C1 segment of cervical spinal cord (tissue), 14 donors: ENCODE measurements at places on chromosomes 6 and 20.

DNA sequence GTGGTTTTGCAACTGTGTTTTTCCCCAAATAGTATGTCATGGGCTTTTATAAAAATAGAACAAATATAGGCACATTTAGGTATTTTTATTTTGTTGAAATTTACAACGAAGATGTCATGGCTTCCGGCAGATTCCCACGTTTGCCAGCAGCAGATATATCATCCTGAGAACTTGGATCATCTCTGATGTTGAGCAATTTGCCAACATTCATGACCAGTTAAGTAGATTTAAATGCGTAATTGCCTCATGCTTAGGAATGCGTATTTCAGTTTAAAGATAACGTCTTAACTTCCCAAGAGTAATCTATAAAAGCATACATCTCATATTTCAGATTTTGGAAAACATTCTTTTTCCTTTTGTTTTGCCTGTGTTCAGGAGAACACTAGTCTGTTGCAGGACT lies 457.8 kb downstream of the QKI start:
- no peak for DNase-seq

DNA sequence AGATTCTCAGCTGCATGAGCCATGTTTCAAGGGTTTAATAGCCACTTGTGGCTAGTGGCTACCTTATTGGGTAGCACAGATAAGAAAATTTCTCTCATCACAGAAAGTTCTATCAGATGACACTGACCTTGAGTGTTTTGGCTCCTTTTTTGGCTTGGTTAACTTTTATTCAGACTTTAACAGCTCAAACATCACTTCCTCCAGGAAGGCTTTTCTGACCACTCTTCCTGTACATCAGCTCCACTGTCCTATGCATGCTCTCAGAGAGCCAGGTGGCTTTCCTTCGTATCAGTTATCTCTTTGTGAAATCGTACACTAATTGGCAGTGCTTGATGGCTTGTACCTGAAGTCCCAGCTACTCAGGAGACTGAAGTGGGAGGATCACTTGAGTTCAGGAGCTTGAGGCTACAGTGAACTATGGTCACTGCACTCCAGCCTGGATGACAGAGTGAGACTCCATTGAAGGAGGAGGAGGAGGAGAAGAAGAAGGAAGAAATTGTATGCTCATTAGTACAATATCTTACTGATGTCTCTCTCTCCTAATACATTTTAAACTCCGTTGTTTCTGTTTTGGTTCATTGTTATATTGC lies 10.7 kb downstream of the MAFB start:
- no peak for DNase-seq

DNA sequence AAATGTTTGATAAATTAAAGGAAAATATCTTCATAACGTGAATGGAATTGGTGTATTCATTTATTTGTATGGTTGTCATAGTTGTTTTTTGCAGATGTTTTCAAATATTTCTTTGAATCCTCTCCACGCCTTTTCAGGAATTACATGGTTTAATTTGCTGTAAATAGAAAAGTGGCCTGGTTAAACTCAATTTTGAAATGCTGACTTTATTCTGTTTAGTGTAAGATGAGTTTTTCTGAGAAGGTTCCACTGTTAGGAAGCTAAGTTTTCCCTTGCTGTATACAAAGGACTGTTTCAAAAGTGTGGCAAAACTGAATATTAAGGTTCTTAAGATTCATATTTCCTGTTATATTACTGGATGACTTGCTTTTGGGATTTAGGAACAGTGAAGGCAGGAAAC lies 503 bp upstream of the ZC2HC1B start:
- no peak for DNase-seq

DNA sequence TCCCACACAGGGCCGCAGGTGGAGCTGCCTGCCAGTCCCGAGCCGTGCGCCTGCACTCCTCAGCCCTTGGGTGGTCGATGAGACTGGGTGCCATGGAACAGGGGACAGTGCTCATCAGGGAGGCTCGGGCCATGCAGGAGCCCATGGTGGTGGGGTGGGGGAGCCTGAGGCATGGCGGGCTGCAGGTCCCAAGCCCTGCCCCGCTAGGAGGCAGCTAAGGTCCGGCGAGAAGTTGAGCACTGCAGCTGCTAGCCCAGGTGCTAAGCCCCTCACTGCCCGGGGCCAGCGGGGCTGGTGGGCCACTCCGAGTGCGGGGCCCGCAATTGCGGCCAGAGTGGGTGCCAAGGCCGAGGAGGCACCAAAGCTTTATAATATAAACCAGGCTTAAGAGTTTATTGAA lies 479.7 kb downstream of the MMUT start:
- no peak for DNase-seq

GRCh38 chr20:37071481-37071911 lies 24.3 kb downstream of the RBL1 start:
- DNase-seq, result no peak

DNA sequence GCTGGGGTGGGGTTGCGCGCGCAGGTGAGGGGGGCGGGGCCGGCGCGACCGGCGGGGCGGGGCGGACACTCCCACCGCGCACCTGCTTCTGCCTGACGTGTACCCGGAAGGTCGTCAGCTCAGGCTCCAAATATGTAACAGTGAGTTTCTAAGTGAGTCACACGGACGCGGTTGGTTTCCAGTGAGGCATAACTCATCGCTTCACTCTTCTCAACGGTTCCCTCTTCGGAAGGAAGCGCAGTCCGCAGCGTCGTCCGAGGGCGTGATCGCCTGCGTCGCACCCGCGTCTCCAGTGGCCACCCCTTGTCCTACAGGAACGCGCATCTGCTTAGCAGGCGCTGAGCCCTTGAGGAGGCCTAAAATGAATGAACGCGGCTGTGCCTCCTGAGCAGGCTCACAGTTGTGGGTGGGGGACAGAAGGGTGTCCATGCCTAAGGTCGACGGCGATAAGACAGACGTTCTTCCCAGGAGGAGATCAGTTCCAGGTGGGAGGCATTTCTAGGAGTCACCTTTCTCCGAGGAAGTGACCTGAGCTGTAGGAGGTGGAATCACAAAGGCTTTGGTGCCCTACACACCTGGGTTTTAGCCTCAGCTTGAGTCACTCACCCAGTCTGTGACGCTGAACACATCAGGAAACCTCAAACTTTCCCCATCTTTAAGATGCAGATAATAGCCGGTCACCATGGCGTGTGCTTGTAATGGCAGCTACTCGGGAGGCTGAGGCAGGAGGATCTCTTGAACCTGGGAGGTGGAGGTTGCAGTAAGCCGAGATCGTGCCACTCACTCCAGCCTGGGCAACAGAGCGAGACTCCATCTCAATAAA lies 50.9 kb upstream of the EZR start:
- DNase-seq, result no peak

GRCh38 chr6:47109281-47109680 lies 67.1 kb upstream of the ADGRF1 start:
- no peak for DNase-seq

- peak; percentile 54 for DNase-seq
These were observed 26.5 kb upstream of the EMILIN3 start for GRCh38 chr20:41392871-41393704.

GRCh38 chr6:106060167-106060566 lies 26.0 kb upstream of the PRDM1 start:
- DNase-seq, result no peak

DNA sequence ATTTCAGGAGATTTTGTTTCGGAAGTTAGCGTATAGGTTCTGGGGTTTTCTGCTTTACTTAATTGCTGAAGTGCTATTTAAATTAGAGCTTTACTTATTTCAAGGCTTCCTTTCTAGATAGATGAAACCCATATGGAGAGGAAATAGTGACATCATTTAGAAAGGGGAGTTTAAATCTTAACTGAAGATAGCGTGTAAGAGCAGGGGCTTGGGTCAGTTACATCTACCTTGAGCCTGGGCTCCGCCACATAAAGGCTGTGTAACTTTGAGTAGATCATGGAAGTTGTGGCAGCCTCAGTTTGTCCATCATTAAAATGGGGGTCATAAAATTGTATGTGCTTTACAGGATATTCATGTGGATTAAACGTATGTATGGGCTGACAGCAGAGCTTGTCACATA lies 4.7 kb downstream of the CDS2 start:
- DNase-seq, result no peak

GRCh38 chr6:75326557-75327258 lies 42.1 kb upstream of the TMEM30A start:
- no peak for DNase-seq

GRCh38 chr6:33088258-33088930 lies 12.6 kb downstream of the HLA-DPB1 start:
- DNase-seq, result no peak

- DNase-seq, result no peak
These were observed 531.9 kb upstream of the MAN1A1 start for GRCh38 chr6:119881416-119881815.

DNA sequence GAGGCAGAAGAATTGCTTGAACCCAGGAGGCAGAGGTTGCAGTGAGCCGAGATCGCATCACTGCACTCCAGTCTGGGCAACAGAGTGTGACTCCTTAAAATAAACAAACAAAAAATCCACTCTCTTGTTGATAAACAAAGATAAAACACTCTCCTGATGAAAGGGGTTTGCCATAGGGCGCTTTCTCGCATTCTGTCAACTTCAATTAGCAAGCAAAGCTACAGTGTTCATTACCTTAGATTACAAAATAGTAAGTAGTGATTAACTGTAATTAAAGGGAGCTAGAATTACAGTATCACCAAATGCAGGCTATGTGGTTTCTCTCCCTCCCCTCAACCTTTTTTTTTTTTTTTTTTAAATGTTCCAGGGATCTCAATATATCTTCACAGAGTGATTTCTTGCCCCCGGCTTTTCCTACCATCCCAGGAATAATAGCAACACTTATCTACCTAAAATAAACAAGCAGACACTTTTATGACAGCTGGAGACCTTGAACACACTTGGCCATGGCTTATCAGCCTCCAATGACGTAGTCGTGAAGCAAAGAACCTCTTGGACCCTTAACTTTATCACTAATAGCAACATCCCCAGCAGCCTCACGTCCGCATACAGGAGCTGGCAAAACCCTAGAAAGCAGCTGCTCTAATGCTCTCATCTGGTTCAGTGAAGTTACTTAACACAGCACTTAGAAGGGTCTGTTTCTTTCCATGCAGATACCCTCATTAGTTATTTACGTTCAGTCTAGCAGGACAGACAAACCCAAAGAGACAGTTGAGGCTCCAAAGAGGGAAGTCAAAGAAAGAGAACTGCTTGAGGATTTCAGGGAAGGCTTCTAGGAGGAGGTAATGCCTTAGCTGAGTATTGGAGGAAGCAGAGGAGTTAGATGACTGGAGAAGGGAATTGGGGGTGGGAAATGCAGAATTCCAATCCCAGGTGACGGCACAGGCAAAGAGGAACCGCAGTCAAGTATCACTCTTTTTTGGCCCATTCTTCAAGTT lies 37.9 kb upstream of the NEDD9 start:
- DNase-seq, result no peak

GRCh38 chr6:6997263-6998193 lies 110.2 kb upstream of the RREB1 start:
- DNase-seq, result no peak

DNA sequence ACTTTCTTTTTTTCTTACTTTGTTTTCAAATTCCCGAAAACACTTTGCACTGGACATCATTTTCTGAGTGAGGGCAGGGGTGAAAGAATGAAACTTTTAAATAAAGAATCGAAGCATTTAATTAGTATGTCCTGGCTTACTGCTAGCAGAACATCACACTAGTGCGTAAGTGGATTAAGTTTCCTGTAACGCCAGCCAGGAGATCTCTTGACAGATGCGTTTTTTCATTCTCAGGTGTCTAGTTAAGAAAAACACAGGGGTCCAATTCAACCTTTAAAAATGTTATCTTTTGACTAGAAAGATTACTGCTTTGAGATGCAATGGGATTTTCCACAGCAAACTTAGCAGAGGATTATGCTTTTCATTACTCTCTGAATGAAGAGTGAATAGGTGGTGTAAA lies 858.8 kb upstream of the EPHA7 start:
- no peak for DNase-seq

DNA sequence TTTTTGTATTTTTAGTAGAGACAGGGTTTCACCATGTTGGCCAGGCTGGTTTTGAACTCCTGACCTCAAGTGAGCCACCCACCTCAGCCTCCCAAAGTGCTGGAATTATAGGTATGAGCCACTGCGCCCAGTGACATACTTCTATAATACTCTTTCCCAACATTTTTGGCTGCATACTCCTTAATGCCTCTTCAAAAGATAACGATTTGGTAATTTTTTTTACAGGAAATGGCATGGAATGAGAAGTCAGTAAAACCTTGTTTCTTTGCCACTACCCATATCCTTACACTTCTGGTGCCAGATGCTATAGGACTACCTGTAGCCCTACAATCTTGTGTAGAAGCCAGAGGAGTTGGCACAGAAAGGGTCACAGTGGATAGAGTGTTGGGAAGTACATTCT lies 41.4 kb upstream of the SGK1 start:
- no peak for DNase-seq

DNA sequence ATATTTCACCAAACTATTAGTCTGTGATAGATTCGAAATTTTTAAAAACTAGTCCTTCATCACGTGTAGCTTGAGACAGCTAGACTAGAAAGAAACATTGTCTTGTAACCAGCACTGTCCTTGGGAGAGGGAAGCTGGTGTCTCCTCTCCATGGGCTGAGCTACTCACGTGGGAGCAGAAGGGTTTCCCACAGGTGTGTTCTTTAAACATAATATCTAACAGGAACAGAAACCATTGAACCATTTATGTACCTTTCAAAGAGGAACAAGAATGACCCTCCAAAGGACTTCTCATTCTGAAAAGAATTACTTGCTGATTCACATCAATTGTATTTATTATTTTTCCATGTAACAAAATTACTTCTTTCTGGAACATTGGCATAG lies 72.4 kb upstream of the SYNJ2 start:
- no peak for DNase-seq

GRCh38 chr20:48210111-48211027 lies 425.1 kb upstream of the SULF2 start:
- DNase-seq, result no peak

DNA sequence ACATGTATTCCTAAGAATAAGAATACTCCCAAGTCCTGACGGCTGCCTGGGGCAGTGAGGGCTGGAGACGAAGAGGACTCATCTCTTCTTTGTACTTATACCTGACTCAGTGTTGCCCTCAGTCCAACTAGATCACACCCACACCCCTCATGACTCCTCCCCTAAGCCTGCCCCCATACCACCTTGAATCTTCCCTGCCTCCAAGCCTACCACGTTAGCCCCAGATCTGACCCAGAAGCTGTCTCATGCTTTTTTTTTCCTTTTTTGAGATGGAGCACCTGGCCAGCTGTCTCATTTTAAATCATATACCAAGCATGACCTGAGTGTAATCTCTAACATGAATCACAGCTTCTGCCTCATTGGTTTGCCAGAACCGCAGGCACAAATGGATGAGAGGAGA lies 45.2 kb downstream of the MUC22 start:
- DNase-seq, result no peak

DNA sequence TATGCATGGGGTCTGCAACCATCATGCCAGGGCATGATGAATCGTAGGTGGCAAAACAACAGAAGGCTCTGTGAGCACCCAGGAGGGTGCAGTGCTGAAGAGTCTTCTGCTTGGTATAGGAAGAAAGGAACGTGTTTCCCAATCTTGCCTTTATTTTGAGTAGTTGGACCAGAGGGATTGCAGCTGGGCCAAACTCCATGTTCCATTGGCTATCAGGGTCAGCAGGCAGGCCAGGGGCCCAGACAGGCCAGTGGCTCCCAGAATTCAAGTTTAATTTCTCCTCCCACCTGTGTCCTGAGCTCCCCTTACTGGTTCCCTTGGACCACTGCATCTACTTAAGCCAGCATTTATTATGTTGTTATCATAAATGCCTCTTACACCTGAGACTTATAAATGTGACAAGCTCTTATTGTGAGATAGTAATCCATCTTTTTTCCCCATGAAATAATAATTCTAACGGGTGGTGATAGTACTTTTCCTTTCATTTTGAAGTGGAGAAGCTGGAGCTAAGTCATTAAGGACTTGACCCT lies 918 bp upstream of the TRIM38 start:
- no peak for DNase-seq

- peak; percentile 5 for DNase-seq
These were observed 2.6 kb upstream of the BPIFB4 start for GRCh38 chr20:33076662-33077372.
